Activated CD4-positive, alpha-beta T cell treated with anti-CD3 and anti-CD28 coated beads, Interleukin-2, amount 10 ng/mL, durations not matched to agents 24 days and 14 days (primary cell): ENCODE measurements at places on chromosomes 6 and 20. TPM values are rescaled to one million over a fixed set of nuclear protein-coding genes. Genes with fewer than 3 reads are reported as not detected.
A peak's percentile ranks its signal among the peaks of the same experiment; 100 is the strongest.

DNA sequence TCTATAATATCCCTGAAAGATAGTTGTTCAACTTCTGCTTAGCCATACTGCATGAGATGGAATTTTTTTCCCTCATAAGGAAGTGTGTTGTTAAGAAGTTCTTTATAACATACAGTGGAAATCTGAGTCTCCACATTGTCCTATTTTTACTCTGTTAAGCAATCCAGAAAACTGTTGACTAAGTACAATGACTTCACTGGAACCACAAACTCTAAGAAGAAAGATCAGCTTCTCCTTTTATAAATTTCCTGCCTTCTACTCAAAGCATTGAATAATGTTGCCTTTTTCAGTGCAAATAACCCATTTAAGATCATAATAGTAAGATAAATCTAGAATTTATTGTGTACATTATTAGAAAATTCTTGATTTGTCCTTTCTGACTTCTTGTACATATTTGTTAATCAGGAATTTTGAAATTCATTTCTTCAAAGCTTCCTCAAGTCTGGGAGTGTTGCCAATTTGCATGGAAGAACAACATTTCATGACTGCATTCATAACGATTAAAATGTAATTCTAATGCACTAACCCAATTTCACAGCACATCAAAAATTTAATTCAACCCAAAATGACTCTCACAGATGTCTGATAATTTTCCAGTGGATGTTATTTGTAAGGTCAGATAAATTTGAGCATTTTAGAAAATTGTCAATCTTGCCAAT, 45.6 kb upstream of the ANKEF1 start:
- no peak for DNase-seq

DNA sequence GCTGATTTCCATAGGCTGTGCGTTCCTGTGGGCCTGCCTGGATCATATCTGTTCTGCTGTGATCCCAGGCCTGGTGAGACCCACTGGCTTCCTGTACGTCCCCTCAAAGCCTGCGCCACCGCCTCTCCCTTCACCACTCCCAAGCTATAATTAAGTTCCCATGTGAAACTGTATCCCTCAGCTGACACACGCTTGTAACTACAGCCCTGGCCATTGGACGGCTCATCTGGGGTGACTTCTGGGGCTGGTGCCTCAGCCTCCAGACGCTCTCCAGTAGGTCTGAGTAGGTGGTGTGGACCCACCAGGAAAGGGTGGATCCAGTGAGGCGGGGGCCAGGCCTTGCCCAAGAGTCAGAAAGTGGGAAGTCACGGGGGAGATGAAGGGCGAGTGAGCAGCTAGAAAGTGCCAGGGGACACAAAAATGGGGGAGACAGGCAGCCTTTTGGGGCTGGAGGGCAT, 21.0 kb downstream of the PPARD start:
- DNase-seq = no peak

DNA sequence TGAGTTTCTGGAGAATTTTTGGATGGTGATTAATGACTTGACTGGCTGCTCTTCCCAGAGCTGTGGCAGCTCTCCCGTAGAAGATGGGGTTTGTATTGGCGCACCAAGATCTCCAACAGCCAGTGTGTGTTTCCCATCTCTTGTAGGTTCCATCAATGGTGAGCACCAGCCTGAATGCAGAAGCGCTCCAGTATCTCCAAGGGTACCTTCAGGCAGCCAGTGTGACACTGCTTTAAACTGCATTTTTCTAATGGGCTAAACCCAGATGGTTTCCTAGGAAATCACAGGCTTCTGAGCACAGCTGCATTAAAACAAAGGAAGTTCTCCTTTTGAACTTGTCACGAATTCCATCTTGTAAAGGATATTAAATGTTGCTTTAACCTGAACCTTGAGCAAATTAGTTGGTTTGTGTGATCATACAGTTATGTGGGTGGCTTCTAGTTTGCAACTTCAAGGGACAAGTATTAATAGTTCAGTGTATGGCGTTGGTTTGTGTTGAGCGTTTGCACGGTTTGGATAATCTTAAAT, 50.2 kb downstream of the CSE1L start:
- DNase-seq = peak; percentile 43

- DNase-seq = no peak
Measured at GRCh38 chr6:136333824-136334464, 44.3 kb upstream of the BCLAF1 start.

DNA sequence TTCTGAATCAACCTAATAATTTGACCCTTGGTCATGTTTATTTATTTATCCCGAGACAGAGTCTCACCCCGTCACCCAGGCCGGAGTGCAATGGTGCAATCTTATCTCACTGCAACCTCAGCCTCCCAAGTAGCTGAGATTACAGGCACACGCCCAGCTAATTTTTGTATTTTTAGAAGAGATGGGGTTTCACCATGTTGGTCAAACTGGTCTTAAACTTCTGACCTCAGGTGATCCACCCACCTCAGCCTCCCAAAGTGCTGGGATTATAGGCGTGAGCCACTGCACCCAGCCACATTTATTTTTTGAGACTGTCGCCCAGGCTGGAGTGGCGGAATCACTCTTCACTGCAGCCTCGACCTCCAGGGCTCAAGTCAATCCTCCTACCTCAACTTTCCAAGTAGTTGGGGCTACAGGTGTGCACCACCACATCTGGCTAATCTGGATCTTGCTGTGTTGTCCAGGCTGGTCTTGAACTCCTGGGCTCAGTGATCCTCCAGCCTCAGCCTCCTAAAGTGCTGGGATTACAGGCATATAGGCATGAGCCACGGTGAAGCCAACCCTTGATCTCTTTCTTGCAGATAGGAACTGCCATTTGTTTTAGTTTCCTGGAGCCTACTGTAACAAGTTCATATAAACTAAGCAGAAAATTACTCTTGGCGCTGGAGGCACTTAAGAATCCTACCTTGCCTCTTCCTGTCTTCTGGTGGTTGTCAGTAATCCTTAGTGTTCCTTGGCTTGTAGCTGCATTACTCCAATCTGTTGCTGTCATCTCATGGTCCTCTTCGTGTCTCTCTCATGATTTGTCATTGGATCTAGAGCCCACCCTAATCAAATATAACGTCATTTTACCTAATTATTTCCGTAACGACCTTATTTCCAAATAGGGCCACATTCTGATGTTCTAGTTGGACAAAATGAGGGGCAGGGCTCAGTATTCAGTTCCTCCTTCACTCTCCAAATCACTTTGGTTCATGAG, 2.3 kb downstream of the RPS18 start:
- DNase-seq = no peak

DNA sequence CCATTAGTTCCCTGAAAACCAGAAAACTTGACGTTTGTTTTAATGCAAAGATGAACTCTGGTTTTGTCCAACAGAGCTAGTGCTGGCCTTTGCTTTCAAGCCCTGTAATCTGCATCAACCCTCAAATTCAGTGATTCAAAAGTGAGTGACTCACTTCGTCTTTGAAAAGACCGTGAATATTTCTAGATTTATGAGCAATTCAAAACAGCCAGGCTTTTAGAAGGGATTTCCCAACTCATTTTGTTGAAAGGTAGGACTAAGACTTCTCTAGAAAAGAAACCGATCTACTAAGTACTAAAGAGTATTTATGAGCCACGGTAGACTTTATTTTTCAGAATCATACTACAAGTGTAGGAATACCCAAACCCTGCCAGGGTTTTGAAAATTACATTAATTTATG, 121.5 kb downstream of the UST start:
- DNase-seq = no peak

DNA sequence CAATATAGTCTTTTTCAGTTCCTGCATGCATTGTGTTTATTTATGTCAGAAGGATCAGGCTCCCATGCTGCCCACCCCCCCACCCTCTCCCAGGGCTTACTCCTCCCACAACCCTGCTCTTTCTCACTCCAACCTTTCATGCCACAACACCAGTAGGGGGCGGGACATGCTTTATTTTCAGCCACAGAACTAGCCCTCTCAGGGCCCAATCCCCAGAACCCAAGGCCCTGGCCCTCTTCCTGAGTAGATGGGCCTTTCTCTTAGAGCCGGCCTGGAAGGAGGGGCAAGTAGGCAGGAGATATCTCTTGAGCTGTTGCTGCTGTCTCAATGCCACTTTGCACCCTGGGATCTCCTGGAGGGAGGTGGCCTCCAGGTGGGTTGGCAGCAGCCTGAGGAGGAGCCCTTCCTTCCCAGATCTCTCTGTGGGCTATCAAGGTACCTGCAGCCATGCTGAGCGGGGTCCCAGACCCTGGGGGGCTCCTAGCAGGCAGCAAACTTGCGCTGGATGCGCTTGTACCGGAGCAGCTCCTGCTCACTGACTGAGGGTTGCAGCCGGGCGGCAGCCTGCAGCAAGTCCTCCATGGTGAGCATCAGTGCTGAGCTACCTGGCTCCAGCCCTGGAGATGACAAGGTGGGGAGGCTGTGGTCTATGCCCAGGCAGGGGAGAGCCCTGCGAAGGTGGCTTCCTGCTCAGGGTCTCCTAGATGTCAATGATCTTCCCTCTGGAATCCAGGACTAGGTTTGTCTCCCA, 3.5 kb downstream of the GNMT start:
- peak; percentile 80 for DNase-seq

DNA sequence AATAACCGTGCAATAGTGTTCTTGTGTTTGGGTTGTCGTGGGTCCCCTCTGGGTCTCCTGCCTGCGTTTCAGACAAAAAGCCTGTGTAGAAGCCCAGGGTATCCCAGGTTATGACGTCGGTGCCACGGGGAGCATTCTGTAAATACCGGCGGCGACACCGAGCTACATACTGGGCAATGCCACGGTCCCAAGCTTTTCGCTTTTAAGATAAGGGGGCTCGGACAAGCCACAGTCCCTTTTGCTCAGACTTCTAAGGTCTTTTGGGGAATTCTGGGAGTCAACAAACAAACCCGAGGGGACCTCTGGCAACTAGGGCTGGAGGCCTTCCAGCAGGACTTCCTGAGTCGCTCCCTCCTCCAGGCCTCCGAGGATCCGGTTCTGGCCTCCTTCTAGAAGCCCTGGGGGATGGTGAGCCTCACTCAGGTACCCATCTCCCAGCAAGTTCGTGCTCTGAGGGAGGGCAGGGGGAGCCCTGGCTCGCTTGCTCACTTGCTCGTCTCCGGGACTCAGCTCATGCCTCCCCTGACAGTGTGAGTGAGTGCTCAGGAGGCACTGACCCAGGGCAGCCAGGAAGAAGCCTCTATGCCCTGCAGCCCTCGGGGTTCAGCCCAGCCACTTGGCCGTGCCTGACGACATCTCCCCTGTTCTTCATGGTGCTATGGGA, 62.4 kb upstream of the MRPS10 start:
- no peak for DNase-seq

- no peak for DNase-seq
Measured at GRCh38 chr6:439641-440167, 48.2 kb downstream of the IRF4 start.

GRCh38 chr6:110613356-110613755, 136.9 kb upstream of the SLC22A16 start:
- no peak for DNase-seq

GRCh38 chr6:159178847-159179246, 9.6 kb downstream of the FNDC1 start:
- no peak for DNase-seq

- no peak for DNase-seq
Measured at GRCh38 chr6:107667790-107668189, 156.3 kb downstream of the SCML4 start.

- no peak for DNase-seq
Measured at GRCh38 chr6:71332012-71332411, 43.4 kb downstream of the OGFRL1 start.

- peak; percentile 92 for DNase-seq
Measured at GRCh38 chr20:63635431-63636141, 8.7 kb upstream of the GMEB2 start.

DNA sequence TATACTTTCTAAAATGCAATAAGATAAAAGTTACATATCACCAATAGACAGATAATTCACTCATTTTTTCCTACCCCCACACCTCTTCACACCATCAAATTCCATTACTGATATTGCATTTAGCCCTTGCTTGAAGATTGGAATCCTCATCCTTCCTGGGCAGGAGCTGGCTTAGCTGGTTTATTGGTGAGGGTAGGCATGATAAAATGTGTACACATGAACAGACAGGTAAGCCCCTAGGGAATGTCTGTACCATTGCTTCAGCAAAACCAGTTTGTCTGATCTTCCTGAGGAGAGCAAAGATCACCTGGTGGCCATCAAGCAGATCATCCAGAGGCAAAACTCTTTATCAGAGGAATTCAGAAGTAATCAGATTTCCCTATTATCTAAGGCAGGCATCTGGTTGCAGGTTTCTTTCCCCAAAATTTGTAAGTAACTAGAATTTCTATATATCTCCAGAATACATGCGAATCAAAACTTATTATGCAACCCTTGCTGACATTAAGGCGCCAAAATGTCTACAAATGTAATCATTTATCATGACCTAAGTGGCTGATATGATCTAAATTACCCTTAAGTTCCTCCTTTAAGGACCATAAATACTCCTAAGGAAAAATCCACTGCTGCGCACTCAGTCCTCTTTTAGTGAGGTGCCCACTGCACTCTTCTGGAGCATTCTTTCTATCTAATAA, 6.6 kb upstream of the FABP7 start:
- DNase-seq = no peak

- DNase-seq = peak; percentile 82
Measured at GRCh38 chr6:47414423-47415167, 63.0 kb upstream of the CD2AP start.

DNA sequence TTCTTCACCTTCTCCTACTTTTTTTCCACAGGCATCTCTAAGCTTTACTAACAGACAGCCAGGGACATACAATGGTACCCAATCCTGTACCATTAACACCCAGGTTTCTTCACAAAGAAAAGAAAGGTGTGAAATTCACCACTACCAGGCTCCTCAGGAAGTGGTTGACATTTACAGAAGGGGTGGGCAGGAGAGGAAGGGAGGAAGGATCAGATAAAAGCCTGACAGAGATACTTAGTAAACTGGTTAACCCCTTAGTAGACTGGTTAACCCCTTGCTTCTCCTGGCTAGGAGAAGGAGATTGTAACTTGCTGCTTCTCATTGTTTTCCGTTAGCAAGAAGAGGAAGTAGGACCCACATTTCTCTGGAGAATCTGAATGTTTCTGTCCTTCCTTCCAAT, 7.2 kb downstream of the SAMD3 start:
- DNase-seq = peak; percentile 86

DNA sequence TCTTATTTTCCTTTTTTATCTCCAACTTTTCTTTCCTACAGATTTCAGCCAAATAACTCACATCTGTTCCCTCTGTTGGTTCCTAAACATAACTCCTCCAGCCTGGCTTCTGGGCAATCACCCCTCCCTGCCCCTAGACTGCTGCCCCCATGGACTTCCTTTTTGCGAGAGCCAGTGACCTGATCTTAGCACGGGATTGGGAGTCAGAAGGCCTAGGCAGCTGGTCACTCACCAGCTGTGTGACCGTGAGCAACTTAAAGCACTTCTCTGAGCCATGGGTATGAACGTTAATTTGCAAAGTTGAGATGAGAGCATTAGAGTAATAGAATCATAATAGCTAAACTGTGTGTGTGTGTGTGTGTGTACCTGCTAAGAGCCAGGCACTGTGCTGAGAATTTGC, 4.5 kb upstream of the MMP9 start:
- DNase-seq = no peak

- no peak for DNase-seq
Measured at GRCh38 chr20:48170625-48171024, 385.3 kb upstream of the SULF2 start.

AGER gene
- 20.7 and 24.1 TPM in 2 replicates for total RNA-seq

DACT2 gene
- total RNA-seq = 1.8 and 1.9 TPM in 2 replicates

RGS19 gene
- total RNA-seq = 50.0 TPM in 2 replicates

RTN4IP1 gene
- 7.2 and 8.0 TPM in 2 replicates for total RNA-seq

TMC2 gene
- not detected in 2 replicates for total RNA-seq

CCM2L gene
- total RNA-seq = not detected in 2 replicates

ARMH2 gene
- 0.30 and 0.31 TPM in 2 replicates for total RNA-seq

SUMO4 gene
- total RNA-seq = 10.1 and 10.9 TPM in 2 replicates
